ENCODE measurements at places on chromosomes 3 and 15. TPM values are rescaled to one million over a fixed set of nuclear protein-coding genes. Genes with fewer than 3 reads are reported as not detected.

DNA sequence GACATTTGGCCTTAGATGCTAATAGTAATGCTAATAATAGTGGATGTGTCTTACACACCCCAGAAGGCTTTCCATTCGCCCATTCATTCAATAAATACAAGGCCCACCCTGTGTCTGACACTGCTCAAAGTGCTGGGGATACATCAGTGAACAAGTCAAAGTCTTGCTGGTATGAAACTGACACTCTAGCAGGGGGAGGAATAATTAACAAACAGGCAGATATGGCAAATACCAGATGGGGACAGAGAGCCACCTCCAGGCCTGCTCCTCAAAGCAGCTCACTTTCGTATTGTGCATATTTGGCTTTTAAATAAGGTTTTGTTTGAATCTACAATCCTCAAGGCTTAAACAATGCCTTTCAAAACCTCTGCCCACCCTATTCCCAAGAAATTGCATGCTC lies 28.3 kb upstream of the LYZL4 start:
- no peak for DNase-seq

- DNase-seq, result no peak
Observed at GRCh38 chr3:129911261-129911861, 17.9 kb upstream of the TMCC1 start.

DNA sequence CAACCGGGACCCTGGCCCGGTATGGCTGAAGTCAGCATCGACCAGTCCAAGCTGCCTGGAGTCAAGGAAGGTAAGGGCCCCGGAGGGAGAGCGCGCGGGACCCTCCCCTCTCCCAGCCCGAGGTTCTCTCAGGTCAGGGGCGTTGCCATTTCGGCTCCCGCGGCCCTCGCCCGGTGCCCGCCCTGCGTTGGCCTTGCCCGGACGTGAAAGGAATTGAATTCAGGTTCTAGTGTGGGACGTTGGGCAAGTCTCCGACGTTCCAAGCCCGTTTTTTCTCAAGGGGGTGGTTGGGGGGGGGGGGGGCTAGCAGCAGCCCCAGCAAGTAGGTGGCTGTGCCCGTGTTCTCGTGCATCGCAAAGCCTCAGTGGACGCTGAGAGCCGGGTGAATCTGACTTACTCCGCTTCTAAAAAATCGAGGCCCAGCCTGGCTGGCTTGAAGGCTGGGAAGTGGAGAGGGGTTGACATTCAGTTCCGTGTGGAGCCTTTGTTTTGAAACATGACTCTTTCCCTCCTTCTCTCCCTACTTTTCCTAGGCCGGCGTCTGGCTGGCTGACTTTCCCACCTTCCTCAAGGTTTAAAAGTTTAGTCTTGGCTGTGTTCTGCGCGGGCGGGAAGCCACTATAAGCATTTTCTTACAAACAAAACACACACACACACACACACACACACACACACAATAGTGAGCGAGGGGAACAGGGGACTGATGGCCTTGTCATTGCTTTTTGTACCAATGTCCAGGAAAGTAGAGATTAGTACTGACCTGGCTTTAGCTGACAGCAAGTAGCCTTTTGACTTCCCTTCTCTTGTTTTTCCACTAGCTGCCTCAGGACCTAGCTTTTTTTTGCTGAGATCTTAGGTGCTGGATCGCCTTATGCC lies at the start of gene UTS2B:
Gene UTS2B (minus strand): TSS at position 873 of the 876 bp plus-strand sequence. CDS start 48,337 bp downstream, outside the sequence.
- DNase-seq, result peak; percentile 44

- DNase-seq, result peak; percentile 81
Observed at GRCh38 chr15:96181873-96182301, 148.6 kb upstream of the NR2F2 start.

DNA sequence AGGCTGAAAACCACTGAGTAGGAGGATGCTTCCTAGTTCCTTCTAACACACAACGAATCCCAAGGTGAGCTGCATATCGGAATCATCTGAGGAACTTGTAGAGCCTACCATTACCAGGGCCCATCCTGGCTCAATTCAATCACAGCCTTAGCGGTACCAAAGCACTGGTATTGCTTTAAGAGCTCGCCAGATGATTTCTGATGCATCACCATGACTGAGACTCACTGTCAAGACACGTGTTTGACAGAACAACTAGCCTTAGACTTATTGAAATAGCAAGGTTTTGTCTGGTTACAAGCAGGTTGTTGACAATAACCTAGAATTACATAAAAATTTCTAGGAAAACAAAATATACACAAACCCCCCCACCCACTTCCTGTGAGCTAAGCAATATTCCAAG lies 68.5 kb downstream of the CBLB start:
- DNase-seq, result no peak

DNA sequence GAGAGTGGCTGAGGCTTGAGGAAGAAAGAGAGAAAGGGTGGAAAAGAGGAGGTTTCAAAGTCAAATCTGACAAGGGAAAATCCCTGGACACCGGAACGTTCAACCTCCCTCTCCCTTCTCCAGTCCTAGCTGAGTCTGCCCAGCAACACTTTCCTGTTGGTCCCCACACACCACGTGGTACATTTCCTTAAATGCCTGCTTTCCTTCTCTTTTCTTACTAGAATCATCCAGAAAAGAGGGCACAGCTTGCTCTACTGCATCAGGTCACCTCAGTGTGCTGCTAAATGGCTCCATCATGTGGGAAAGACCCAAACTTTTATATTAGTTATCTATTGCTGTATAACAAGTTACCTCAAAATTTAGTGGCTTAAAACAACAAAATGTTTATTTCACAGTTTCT lies 181.2 kb downstream of the NECTIN3 start:
- no peak for DNase-seq

DNA sequence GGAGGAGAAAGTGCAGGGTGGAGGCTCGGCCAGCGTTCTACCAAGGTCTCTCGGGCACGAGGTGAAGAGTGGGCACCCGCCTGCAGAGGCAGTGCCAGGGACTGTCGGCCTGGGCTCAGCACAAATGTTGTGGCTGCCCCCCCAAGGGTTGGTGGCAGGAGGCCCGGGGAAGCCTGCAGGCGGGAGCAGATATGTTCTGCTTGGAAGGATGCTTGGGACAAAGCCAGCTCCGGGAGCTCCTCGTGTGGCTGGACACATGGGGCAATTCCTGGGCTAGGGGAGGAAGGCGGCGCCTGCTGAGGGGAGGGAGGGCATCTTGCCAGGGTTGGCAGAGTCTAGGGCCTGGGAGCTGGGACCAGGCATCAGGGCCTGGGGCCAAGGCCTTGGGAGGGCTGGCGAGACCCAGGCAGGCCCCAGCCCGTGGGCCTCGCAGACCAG lies 30.4 kb upstream of the FBLN2 start:
- DNase-seq, result no peak

DNA sequence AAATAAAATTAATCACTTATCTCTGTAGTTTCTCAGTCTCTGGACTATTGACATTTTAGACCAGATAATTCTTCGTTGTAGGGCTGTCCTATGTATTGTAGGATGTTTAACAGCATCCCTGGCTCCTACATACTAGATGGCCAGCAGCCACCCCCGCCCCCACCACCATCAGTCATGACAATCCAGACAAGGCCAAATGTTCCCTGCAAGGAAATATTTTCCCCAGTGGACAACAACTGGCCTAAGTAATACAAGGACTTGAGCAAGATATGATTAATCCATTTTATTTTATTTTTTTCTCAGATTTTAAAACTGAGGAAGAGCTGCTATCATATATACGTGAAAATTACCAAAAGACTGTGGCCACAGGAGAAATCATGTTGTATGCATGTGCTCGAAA lies 23.8 kb downstream of the TICRR start:
- no peak for DNase-seq

DNA sequence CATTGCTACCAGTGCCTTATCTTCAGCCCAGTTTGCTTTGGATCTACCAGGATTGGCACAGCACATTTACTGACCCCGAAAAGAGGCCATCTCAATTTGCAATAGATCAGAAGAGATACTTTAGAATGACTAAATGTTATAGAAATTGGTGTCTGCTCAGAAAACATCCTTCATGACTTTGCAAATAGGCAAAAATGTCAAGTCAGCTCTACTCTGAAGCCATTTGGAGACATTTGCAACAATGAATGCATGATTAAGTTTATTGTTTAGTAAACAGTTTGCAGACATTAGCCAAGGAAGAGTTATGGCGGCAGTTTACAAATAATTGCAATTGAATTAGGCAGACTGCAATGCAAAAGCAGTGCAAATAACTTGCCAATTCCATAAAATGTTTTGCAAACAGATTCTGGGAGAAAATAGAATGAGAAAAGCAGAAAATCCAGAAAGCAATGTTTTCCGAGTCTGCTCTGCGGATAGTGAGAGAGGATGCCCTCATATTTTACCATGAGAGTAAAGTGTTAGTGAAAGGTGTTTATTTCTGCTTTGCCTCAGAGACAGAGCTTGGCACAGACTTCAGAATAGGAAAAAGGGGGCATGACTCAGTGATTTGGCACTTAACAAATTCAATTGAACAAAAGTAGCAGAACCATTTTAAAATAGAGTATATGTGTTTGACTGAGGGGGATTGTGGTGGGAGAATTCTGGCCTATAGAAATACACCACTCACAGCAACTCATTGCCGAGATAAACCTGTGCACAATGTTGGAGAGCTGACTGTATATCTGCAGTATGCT lies 334.9 kb upstream of the NR2F2 start:
- no peak for DNase-seq

- DNase-seq, result no peak
Observed at GRCh38 chr3:122754929-122755328, 38.7 kb downstream of the HSPBAP1 start.

GRCh38 chr15:33201491-33202231 lies 7.1 kb upstream of the FMN1 start:
- no peak for DNase-seq

GRCh38 chr15:31977812-31978661 lies 52.3 kb upstream of the CHRNA7 start:
- peak; percentile 70 for DNase-seq

DNA sequence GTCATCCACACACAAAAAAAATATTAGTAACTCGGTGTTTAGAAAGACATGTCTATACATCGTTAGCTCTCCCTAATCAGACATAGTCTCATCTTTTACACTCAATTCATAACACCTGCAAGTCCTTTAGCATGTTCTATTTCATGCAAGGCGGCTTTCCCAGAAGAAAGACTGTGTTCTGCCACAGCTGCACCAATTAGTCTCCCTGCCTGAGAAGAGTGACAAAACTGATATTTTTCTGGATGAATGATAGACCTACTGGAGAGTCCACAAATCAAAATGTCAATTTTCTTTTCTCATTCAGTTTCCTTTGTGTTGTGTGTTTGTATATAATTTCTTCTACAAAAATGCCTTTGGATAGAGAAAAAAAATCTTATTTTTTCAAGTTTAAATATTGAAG lies 435.8 kb upstream of the EPHA3 start:
- DNase-seq, result no peak

DNA sequence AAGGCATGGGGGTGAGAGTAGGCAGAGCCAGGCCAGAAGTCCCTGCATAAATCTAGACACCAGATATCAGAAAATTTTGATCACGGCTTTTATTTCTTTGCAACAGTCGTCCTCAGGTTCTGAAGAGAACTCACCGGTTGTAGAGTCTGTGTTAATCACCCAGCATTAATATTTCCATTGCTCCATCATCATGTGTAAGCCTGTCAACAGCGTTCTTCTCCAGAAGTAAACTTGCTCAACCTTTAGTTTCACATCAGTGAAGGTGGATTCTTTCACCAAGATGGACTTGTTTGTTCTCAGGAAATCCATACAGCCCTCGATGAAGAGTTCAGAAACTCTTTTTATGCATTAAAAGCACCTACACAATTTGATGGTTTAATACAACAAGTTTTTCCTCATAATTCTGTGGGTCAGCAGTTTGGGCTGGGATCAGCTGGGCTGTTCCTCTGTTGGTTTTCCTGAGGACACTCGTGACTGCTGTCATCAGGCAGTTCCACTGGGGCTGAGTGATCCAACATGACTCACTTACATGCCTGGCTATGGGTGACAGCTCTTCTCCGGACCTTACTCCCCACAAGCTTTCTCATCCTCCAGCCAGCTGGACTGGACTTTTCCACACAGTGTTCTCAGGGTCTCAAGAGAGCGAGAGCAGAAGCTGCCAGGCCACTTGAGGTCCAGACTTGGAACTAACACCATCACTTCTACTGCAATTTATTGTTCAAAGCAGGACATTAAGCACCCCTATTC lies 303.4 kb downstream of the ZNF621 start:
- no peak for DNase-seq

Gene FBLN2
- 8.1 TPM for total RNA-seq

Gene TMEM108
- total RNA-seq, result not detected

Gene PLA2G4F
- not detected for total RNA-seq

Gene MST1R
- 1.2 TPM for total RNA-seq

Gene HAUS2
- 22.9 TPM for total RNA-seq

Gene MME
- 2.1 TPM for total RNA-seq

Gene C3orf85
- total RNA-seq, result not detected

Gene RASGRF1
- 0.23 TPM for total RNA-seq

Gene OXTR
- 0.95 TPM for total RNA-seq

Gene MESP2
- total RNA-seq, result not detected
